ENCODE measurements at places on chromosomes 13 and 19.

DNA sequence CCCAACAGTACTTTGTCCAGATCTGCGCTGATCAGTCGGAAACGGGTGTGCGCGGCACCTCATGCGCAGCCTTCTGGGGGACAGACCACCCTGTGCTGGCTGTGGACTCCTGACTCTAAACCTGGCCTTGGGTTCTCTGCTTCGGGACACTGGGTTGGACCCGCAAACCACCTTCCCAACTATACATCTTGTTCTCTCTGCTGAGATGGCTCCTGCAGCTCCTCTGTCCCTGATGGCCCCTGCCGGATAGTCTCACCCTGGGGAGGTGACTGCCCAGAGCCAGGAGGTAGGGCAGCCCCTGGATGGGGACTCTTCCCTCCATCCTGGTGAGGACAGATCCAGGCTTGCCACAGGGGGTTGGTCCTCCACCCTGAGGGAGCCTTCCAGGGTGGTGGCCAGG is 23.3 kb downstream of the RFX1 start:
- DNase-seq: no peak

GRCh38 chr13:51257187-51257586 is 35.0 kb downstream of the FAM124A start:
- no peak for DNase-seq

DNA sequence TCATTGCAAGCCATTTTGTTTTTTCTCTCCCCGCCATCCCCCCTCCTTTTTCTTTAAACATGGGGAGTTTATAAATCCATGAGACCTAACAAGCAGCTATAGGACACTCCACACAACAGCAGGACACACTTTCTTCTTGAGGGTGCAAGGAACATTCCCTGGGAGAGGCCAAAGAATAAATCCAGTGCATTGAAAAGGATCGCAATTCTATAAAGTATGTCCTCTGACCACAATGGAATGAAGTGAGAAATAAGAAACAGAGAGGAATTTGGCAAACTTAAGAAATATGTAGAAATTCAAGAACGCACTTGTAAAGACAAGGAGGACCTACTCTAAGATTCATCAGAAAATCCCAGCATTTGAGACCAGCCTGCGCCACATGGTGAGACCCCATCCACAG is 11.9 kb downstream of the KLF2 start:
- DNase-seq: no peak

- DNase-seq: no peak
Measured at GRCh38 chr19:991174-991931, 7.2 kb downstream of the WDR18 start.

DNA sequence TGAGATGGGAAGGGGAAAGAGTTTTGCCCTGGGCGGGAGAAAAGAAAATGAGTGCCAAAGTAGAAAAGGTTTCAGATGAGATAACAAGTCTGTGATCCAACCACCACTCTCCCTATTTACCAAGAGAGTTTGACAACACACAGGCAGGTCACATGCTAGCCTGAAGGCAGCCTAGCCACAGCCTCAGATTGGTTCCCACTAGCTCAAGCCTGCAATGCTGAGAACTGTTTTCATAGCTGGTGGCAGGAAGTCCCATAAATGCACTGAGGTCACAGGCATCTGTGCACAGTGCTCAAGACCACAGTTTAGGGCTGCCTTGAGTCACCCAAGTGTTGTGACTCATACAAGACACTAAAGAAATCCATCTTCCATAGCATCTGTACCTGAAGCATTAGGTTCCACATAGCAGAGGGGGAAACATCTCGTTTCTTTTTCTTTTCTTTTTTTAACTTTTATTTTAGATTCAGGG is 18.5 kb upstream of the POP4 start:
- DNase-seq: no peak

- DNase-seq: peak; percentile 92
Measured at GRCh38 chr13:75219479-75220237, 262.3 kb downstream of the TBC1D4 start.

GRCh38 chr13:33745370-33746324 is 72.3 kb upstream of the RFC3 start:
- DNase-seq: peak; percentile 49

GRCh38 chr19:45499196-45500180 is 1.2 kb downstream of the PPM1N start:
- DNase-seq: peak; percentile 62

DNA sequence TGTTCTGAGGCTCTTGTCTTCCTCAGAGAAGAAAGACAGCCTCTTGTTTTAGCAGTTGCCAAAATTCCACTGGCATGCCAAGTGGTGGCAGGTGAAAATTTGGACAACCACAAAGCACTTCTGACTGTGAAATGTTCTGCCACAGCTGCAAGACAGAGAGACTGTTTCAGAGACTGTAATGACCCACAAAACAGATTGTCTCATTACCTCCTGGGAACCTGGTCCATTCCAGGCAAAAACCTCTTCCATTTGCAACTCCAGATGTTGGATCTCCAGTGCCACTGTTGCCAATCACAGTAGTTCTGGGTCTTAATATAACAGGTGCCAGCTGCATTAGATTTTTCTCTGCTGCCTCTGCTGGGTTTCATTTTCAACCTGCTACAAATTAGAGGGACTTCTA is 911.5 kb downstream of the UQCRFS1 start:
- DNase-seq: peak; percentile 90

DNA sequence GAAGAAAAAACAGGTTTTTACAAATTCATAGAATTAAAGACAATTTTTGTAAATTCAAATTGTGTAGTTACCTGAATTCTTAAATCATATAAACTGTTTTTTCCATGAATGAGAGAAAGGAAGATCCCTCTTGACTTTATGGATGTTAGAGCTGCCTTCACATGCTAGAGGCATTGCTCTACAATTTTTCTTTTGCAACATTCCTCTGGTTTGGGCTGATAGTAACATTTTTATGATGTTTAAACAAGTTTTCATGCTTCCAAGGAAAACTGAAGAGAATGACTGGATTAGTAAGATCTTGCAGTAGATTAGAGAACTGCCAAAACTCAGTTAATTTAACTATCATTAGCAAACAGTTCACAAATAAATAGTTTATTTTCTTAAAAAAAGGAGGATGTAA is 250.6 kb downstream of the GPC6 start:
- no peak for DNase-seq

DNA sequence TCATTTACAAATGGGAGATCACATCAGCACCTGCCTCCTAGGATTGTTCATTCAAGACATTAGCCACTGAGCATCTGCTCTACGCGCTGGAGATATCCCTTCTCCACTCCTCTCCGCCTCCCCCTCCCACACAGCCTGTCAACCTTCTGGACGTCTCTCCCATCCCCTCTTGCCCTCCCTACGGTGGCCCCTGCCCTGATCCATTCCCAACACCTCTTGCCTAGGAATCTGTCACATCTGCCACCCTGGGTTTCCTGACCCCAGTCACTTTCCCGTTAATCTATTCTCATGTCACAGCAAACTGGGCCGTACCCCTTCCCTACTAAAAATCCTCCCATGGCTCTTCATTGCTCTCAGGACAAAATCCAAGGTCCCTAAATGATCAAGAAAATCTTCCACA is 10.3 kb downstream of the DYRK1B start:
- DNase-seq: peak; percentile 41

Measured in tongue (tissue), 3 donors.